ENCODE measurements at places on chromosomes 5 and 9. TPM values are rescaled to one million over a fixed set of nuclear protein-coding genes. Genes with fewer than 3 reads are reported as not detected.

- DNase-seq = peak; percentile 59
These were observed 2.0 kb downstream of the GADD45G start for GRCh38 chr9:89606624-89607311.

The STC2 gene
- 10.8 TPM for polyA plus RNA-seq

The OR13J1 gene
- 0.07 TPM for polyA plus RNA-seq

GRCh38 chr9:133275105-133276000 is at the start of gene ABO:
ABO (minus strand) TSS chr9:133275201.
- DNase-seq = peak; percentile 51

- no peak for DNase-seq
These were observed 169.8 kb downstream of the INSYN2B start for GRCh38 chr5:169810524-169810923.

The NPR3 gene
- 18.4 TPM for polyA plus RNA-seq

DNA sequence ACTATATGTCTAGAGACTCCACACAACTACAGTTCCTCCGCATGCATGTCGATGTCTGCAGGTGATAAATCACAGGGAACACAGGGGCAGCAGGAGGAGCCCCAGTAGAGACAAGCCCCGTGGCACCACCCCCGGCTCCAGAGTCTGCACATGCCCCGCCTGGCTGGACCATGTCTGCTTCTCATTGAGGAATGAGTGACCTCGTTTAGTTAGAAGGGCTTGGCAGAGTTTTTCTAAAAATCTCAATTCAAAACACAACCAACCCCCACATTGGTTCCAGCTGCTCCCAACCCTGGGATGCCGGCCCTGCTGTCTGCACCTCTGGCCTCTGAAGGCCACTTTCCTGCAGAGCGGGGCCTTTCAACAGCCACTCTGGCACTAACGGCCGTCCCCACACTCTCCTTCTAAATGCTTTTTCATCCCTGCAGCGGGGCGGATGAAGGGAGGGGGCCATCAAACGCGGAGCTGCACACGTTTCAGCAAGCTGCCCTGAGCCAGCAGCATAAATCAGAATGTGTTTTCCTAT is 106.3 kb downstream of the ROR2 start:
- peak; percentile 88 for DNase-seq

DNA sequence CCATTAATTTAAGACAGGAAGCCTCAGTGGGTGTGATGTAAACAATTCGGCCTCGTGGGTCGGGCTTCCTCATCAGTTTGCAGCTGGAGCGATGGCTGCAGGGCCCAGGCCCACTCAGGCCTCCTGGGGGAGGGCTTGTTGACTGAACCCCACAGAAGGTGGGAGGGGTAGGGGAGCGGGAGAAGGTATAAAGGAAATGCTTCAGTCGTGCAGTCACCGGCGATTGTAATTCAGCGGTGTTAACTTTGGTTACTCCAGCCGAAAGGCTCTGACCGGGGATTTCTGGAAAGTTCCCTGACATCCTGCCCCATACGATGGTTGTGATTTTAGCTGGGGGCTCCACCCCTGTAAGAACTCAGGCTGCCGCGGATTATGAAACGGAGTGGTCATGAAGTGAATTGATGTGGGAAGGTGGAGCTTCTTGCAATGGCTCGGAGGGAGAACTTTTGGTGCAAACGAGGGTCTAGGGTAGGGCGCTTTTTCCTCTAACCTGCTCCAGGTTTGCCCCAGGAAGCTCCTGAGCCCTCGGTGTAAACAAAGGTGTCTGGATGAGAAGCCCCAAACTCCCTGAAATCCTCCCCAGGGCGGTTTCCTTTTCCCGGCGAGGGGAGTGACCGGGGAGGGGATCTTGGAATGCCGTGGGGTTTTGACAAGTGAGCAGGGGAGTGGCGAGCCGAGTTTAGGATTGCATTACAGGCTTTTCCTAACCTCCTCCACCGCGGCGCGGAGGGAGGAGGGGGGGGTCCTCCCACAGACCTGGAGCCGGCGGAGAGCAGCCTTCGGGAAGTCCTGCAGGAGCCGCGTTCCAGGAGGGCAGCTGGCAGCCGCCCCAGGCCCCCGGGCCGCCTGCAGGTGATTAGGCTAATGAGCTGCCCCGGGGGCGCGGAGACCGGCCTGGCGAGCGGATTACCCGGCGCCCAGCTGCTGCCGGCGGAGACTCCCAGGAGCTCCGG is 215.5 kb downstream of the PDZD2 start:
- peak; percentile 63 for DNase-seq

GRCh38 chr5:156835905-156836304 is 14.2 kb upstream of the PPP1R2B start:
- DNase-seq = no peak

DNA sequence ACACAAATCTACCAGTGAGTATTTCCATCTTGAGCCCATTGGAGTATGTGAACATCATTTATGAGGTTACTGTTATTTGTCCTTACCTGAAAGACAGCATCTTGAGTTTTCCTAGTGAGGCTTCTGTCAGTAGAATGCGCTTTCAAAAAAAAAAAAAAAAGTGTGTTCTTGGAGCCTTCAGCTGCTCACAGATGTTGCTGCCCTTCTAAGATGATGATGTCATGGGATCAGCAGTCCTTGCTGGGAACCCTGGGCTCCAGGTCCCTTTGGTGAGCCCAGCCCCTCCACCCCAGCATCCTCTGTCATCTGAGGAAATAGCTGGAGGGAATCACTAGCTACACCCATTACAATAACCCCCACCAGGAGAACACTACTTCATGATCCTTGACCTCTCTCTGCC is 83.3 kb downstream of the ATPSCKMT start:
- DNase-seq = no peak

DNA sequence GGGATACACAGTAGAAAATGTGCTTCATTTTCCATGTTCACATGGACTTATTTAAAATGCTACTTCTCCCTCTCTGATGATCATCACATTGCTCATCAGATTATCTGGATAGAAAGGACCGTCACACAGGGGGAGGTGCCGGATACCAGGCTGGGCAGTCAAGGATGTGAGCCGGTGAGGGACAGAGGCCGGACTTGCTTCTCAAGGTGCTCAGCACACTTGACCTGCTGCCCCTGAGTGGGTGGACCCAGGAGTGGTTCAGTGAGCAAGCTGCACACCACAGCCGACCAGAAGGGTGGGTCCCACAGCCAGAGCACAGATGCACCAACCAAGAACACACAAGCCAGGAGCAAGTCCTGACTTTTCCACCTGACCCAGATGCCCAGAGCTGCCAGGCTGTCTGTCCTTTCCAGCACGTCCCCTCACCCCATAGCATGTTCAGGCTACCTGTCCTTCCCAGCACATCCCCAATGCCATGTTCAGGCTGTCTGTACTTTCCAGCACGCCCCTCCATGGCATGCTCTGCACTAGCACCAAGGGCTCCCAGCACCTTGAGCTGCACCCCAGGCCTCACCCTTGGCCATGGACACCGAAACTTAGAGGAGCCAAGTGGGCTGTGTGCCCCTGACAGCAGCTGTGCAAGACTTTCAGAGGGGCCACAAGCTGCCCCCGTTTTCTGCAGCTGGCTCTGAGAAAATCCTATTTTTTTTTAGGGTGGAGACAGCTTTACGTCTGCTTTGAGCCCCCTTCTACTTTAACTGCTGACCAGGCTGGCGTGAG is 77.8 kb downstream of the SECISBP2 start:
- DNase-seq = no peak

The SDHA gene
- polyA plus RNA-seq = 102 TPM

The PSAT1 gene
- polyA plus RNA-seq = 46.4 TPM

The IFNB1 gene
- polyA plus RNA-seq = not detected

The OLFM1 gene
- 7.4 TPM for polyA plus RNA-seq

GRCh38 chr5:176530983-176531901 is 6.0 kb downstream of the RNF44 start:
- DNase-seq = peak; percentile 81

DNA sequence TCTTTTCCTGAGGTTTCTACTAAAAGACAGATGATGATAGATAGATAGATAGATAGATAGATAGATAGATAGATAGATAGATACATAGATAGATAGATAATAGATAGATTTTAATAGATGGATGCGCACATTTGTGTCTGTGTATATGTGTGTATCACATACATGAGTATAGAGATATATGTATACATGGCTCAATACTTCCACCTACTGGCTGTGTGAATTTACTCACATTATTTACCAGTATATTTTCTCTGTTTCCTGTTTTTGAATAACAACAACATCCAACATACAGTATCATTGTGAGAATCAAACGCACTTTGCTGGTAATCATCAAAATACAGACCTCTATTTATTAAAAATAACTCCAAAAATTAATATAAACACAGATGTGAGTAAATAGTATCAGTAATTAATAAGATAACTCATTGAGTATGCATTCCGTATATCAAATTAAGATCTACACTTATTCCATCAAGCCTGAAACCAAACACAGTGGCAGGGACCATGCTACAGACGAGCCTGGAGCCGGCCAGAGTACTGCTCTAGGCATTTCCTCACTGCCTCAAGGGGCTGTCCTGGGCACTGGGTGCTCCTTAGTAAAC is 338.0 kb downstream of the SEMA5A start:
- peak; percentile 77 for DNase-seq

The SLC6A19 gene
- polyA plus RNA-seq = 2.7 TPM

The SLC24A2 gene
- polyA plus RNA-seq = 0.72 TPM

The TMEM250 gene
- 23.1 TPM for polyA plus RNA-seq

DNA sequence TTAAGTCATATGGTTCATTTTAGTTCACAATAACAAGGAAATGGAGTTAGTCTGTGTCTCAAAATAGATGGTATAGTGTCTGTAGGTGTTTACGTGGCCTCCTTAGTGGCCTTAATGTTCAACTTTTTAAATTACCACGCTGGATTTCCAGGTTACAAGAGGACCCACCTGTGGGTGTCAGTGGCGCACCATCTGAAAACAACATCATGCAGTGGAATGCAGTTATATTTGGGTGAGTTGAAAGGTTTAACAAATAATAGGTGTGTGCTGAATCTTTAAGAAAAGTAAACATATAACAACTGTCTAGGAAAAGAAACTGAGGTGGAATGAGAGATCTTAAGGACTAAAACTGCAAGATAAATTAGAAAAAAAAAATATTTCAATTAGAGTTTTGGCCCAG is 2.9 kb downstream of the UBE2B start:
- no peak for DNase-seq

DNA sequence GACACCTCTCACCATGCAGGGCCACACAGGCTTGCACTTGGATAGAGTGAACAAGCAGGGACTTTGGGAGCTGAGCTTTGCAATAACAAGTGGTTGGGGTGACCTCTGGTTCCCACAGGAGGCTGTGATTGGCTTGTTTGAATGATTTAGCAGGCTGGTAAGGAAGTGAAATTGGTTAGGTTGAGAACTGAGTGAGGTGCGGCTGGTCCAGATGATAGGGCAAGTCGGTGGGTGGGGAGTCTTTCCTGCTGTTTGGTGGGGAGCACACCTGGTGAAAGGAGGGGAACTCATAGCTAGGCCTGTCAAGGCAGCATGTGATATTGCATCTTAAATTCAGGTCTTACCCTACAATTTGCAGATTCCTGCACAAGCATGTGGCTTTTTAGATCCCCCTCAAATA is 794.6 kb upstream of the ZNF608 start:
- no peak for DNase-seq

GRCh38 chr9:101512116-101512515 is 21.5 kb upstream of the RNF20 start:
- DNase-seq = no peak

The CRB2 gene
- 0.17 TPM for polyA plus RNA-seq

- no peak for DNase-seq
These were observed 3.2 kb downstream of the STARD4 start for GRCh38 chr5:111509119-111509518.

DNA sequence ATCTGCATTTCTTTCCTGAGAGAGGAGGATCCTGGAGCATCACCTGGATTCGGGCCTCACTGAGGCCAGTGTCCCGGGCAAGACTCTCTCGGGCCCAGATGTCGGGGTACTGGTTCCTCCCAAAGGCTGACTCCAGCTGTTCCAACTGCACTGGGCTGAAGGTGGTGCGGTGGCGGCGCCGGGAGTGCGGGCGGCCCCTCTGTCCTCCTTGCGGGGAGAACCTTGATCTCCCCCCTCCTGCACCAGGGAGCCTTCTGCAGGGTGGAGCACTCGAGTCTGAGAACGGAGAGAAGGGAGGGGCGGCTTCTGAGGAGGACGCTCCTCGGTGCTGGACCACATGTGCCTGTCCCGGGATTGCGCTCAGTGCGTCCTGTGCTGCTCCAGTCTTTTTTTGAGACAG is 2.0 kb downstream of the PROP1 start:
- DNase-seq = no peak

The PSD2 gene
- polyA plus RNA-seq = 0.38 TPM

- peak; percentile 11 for DNase-seq
These were observed 347.8 kb upstream of the RGMB start for GRCh38 chr5:98425640-98426039.

The NR6A1 gene
- 0.62 TPM for polyA plus RNA-seq

- no peak for DNase-seq
These were observed 82.8 kb downstream of the COL5A1 start for GRCh38 chr9:134724202-134724911.

The LMNB1 gene
- polyA plus RNA-seq = 78.7 TPM

The IL13 gene
- polyA plus RNA-seq = not detected

GRCh38 chr5:171797543-171797942 is 11.9 kb downstream of the SMIM23 start:
- DNase-seq = no peak

The PURA gene
- polyA plus RNA-seq = 7.5 TPM

DNA sequence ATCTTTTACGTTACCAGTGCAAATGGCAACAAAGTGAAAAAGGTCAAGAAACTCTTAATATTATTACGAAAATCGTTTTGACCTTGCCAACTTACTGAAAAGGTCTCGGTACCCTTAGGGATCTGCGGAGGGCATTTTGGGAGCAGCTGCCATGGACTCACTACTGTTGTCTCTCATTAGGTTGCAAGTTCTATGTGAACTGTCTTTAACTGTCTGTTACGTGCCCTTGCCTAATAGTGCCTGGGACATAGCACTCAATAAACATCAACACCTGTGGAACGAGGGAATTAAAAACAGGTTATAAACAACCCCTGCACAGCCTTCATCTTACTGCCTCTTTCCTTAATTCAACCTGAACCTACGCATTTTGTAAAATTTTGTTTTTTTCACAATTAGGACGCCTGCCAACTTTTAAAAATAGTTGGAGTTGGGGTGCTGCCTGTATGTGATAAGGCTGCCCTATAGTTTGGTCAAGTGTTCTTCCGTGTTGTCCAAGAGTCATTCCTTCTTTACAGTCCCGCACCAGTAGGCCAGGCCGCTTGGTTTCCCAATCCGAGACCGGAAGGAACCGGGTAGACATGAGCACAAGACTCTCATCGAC is 527 bp upstream of the SREK1 start:
- no peak for DNase-seq

- no peak for DNase-seq
These were observed 242.6 kb upstream of the MVB12B start for GRCh38 chr9:126084008-126084407.

The SLC6A3 gene
- polyA plus RNA-seq = 0.11 TPM

The TAF11L10 gene
- not detected for polyA plus RNA-seq

GRCh38 chr5:18745042-18745987 is 1111.1 kb downstream of the TAF11L14 start:
- no peak for DNase-seq

- DNase-seq = no peak
These were observed 8.3 kb downstream of the QRFP start for GRCh38 chr9:130888146-130888885.

GRCh38 chr5:150656191-150657132 is 4.6 kb upstream of the MYOZ3 start:
- peak; percentile 90 for DNase-seq

The FOXD4L3 gene
- 0.34 TPM for polyA plus RNA-seq

The ROR2 gene
- polyA plus RNA-seq = 9.3 TPM

Measured in muscle of leg (tissue), 16 donors.